Adrenal gland (tissue), 19 donors: ENCODE measurements at places on chromosomes 3 and 15. TPM values are rescaled to one million over a fixed set of nuclear protein-coding genes. Genes with fewer than 3 reads are reported as not detected.

- no peaks in the 10 kb centered on the region for H3K27me3 ChIP-seq
- no peak overlapping the region for H3K4me3 ChIP-seq
- H3K27ac ChIP-seq: no peak overlapping the region
These were observed 95.0 kb upstream of the LIMD1 start for GRCh38 chr3:45499529-45499928.

DNA sequence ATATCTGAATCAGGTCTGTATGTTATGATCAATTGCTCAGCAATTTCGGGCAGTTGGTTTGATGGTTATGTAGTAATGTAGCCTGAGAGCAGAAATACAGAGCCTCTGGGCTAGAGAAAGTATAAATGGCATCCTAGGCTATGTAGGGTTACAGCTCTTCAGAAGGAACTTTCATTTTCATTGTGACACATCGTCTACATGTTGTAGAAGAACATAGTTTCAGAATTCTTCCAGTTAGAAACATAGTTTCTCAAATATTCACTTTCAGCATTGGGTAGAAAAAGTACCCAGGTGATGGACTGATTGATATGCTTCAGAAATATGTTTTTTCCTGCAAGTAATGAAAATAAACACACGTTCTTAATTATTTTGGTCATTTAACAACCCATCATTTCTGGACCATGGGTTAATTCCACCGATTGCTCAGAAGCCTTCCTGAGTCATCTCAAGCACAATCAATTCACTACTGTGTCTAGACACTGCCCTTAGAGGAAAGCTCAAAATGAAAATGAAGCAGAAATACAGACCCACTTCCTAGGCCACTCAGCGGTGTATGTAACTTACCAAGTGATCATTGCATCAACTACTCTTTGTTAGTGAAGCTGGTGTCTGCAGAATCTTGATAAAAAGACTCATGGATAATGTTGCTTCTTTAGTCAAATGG lies 88.8 kb upstream of the TSEN2 start:
- no peak for DNase-seq
- no peaks in the 10 kb centered on the region for H3K4me1 ChIP-seq
- no peaks in the 10 kb centered on the region for H3K36me3 ChIP-seq
- no peaks in the 10 kb centered on the region for H3K27me3 ChIP-seq

DNA sequence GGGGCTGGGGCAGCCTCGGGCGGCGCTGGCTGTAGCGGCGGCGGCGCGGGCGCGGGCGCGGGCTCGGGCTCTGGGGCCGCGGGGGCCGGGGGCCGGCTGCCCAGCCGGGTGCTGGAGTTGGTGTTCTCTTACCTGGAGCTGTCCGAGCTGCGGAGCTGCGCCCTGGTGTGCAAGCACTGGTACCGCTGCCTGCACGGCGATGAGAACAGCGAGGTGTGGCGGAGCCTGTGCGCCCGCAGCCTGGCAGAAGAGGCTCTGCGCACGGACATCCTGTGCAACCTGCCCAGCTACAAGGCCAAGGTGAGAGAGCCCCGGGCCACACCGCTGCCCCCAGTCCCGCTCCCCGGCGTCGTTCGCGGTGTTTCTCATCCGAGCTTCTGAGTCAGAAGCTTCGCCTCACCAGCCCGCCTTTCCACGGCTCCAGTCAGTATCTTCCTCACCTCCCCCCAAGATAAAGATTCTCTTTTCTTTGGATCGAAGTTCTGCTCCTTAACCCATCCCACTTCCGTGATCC lies 600 bp downstream of the FBXO45 start:
- no peaks in the 10 kb centered on the region for H3K27me3 ChIP-seq
- no peak overlapping the region for H3K4me3 ChIP-seq
- H3K27ac ChIP-seq: no peak overlapping the region
- H3K4me1 ChIP-seq: peaks cover 35% of the 10 kb centered on the region

- H3K4me3 ChIP-seq: no peak overlapping the region
- DNase-seq: no peak
- H3K36me3 ChIP-seq: no peaks in the 10 kb centered on the region
- peaks cover 3% of the 10 kb centered on the region for H3K4me1 ChIP-seq
These were observed 5.0 kb downstream of the MEX3B start for GRCh38 chr15:82040862-82041261.

- H3K27ac ChIP-seq: no peak overlapping the region
- H3K4me3 ChIP-seq: no peak overlapping the region
- peaks cover 3% of the 10 kb centered on the region for H3K4me1 ChIP-seq
- H3K27me3 ChIP-seq: no peaks in the 10 kb centered on the region
- no peaks in the 10 kb centered on the region for H3K36me3 ChIP-seq
- no peak for DNase-seq
These were observed 63.1 kb downstream of the LSM3 start for GRCh38 chr3:14241716-14242115.

- H3K27me3 ChIP-seq: no peaks in the 10 kb centered on the region
- H3K4me1 ChIP-seq: no peaks in the 10 kb centered on the region
- no peak overlapping the region for H3K27ac ChIP-seq
- H3K36me3 ChIP-seq: no peaks in the 10 kb centered on the region
- no peak overlapping the region for H3K4me3 ChIP-seq
- DNase-seq: no peak
These were observed 336.3 kb upstream of the CFAP20DC start for GRCh38 chr3:59386165-59386564.

GRCh38 chr3:50251220-50251619 lies 15.2 kb downstream of the GNAI2 start:
- peak overlapping the region; percentile 18 for H3K27ac ChIP-seq
- peak; percentile 71 for DNase-seq

DNA sequence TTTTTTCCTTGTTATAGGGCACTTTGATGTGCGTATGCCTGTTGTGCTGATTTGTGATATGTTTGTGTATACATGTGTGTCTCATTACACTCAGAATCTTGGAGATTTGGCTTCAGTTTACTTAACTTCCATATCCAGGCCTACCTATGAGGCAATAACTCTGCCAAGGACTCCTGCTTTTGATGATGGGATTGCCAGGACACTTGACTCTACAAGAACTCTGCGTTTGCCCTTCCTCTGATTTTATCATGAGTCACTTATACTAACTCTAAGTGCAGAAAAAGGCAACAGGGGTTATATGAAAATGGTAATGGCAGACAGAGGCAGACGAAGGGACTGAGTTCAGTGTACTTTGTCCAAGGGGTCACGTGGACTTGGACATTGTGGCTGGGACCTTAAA lies 33.6 kb downstream of the MCTP2 start:
- no peaks in the 10 kb centered on the region for H3K4me1 ChIP-seq
- no peaks in the 10 kb centered on the region for H3K36me3 ChIP-seq
- no peak overlapping the region for H3K4me3 ChIP-seq
- no peaks in the 10 kb centered on the region for H3K27me3 ChIP-seq
- no peak overlapping the region for H3K27ac ChIP-seq

GRCh38 chr3:48563382-48563918 lies at the start of gene UCN2:
Gene UCN2 (minus strand): TSS chr3:48563781. CDS start chr3:48563124, 657 bp downstream.
- peak within 1 kb of the TSS; percentile 1 for H3K27ac ChIP-seq
- peaks cover 25% of the 10 kb centered on the region for H3K4me1 ChIP-seq
- DNase-seq: no peak
- H3K27me3 ChIP-seq: no peaks in the 10 kb centered on the region
- H3K4me3 ChIP-seq: no peak within 1 kb of the TSS

DNA sequence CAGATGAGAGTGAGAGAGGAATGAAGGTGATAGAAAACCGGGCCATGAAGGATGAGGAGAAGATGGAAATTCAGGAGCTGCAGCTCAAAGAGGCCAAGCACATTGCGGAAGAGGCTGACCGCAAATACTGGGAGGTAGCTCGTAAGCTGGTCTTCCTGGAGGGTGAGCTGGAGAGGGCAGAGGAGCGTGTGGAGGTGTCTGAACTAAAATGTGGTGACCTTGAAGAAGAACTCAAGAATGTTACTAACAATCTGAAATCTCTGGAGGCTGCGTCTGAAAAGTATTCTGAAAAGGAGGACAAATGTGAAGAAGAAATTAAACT lies 88.9 kb downstream of the EOMES start:
- DNase-seq: no peak
- peak overlapping the region; percentile 26 for H3K4me3 ChIP-seq
- peaks cover 12% of the 10 kb centered on the region for H3K4me1 ChIP-seq
- peak overlapping the region; percentile 85 for H3K27ac ChIP-seq

GRCh38 chr15:28022181-28022580 lies 76.9 kb downstream of the OCA2 start:
- DNase-seq: no peak
- H3K36me3 ChIP-seq: no peaks in the 10 kb centered on the region
- H3K27ac ChIP-seq: no peak overlapping the region
- H3K4me1 ChIP-seq: no peaks in the 10 kb centered on the region
- H3K4me3 ChIP-seq: no peak overlapping the region

GRCh38 chr3:27093771-27094170 lies 275.4 kb downstream of the NEK10 start:
- no peaks in the 10 kb centered on the region for H3K27me3 ChIP-seq
- no peak overlapping the region for H3K4me3 ChIP-seq
- H3K27ac ChIP-seq: no peak overlapping the region
- DNase-seq: no peak
- H3K36me3 ChIP-seq: no peaks in the 10 kb centered on the region

- H3K4me3 ChIP-seq: no peak overlapping the region
- no peak overlapping the region for H3K27ac ChIP-seq
- H3K36me3 ChIP-seq: no peaks in the 10 kb centered on the region
- no peak for DNase-seq
These were observed 201.5 kb upstream of the IL12A start for GRCh38 chr3:159787178-159787574.

GRCh38 chr3:37921025-37921424 lies 59.3 kb downstream of the CTDSPL start:
- H3K36me3 ChIP-seq: no peaks in the 10 kb centered on the region
- no peak for DNase-seq
- H3K4me1 ChIP-seq: peaks cover 12% of the 10 kb centered on the region
- H3K27me3 ChIP-seq: no peaks in the 10 kb centered on the region
- no peak overlapping the region for H3K4me3 ChIP-seq

GRCh38 chr3:68249265-68249664 lies 594.9 kb upstream of the SUCLG2 start:
- H3K36me3 ChIP-seq: no peaks in the 10 kb centered on the region
- H3K4me3 ChIP-seq: no peak overlapping the region
- no peaks in the 10 kb centered on the region for H3K27me3 ChIP-seq
- DNase-seq: no peak

GRCh38 chr3:155989536-155989935 lies 119.1 kb downstream of the GMPS start:
- DNase-seq: no peak
- H3K4me3 ChIP-seq: no peak overlapping the region
- H3K36me3 ChIP-seq: no peaks in the 10 kb centered on the region
- no peak overlapping the region for H3K27ac ChIP-seq

DNA sequence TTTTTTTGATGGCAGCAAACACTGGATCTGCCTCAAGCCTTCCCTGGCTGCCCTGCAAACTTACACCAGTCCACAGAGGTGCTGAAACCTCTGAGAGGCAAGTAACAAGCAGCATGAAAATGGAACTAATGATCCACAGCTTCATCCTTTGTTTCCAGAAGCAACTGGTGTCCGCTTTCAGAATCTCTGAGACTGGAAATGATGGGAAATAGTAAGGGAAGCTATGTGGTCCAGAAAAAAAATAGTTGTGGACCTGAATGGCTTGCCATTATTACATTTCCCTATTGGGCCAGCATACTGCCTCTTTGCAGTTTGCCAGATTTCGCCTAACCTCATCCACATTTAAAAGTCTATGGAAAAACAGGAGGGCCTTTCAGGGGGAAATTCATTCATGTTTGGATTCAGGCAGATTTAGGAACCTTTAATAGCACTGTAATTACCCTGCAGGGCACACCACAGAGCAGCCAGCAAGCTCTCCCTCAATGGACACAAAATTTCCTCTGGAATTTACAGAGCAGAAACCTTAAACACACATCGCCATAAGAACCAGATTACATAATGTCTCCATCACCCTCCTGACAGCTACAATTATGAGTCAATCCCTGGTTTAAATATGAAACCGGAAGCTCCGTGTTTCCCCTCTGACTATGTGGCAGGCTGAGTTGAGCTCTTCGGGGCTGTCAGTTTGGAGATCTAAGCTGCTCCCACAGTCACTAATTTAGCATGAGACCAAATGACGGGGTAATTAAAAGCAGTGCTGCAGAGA lies 134.4 kb downstream of the TMCO5A start:
- no peaks in the 10 kb centered on the region for H3K36me3 ChIP-seq
- DNase-seq: no peak
- no peaks in the 10 kb centered on the region for H3K27me3 ChIP-seq
- H3K4me3 ChIP-seq: no peak overlapping the region
- H3K4me1 ChIP-seq: peaks cover 12% of the 10 kb centered on the region

GRCh38 chr3:197001972-197002700 lies 27.5 kb downstream of the MELTF start:
- H3K4me1 ChIP-seq: no peaks in the 10 kb centered on the region
- H3K4me3 ChIP-seq: peak overlapping the region; percentile 80
- H3K27ac ChIP-seq: no peak overlapping the region
- no peaks in the 10 kb centered on the region for H3K36me3 ChIP-seq
- H3K27me3 ChIP-seq: no peaks in the 10 kb centered on the region
- DNase-seq: no peak

GRCh38 chr15:76533995-76534394 lies 197.4 kb downstream of the ISL2 start:
- H3K27ac ChIP-seq: no peak overlapping the region
- DNase-seq: no peak
- H3K4me1 ChIP-seq: no peaks in the 10 kb centered on the region
- no peaks in the 10 kb centered on the region for H3K27me3 ChIP-seq
- H3K36me3 ChIP-seq: no peaks in the 10 kb centered on the region

- H3K27me3 ChIP-seq: no peaks in the 10 kb centered on the region
- H3K4me1 ChIP-seq: no peaks in the 10 kb centered on the region
- no peak overlapping the region for H3K4me3 ChIP-seq
- DNase-seq: no peak
These were observed 150.0 kb downstream of the NFKBIZ start for GRCh38 chr3:101999177-101999779.

DNA sequence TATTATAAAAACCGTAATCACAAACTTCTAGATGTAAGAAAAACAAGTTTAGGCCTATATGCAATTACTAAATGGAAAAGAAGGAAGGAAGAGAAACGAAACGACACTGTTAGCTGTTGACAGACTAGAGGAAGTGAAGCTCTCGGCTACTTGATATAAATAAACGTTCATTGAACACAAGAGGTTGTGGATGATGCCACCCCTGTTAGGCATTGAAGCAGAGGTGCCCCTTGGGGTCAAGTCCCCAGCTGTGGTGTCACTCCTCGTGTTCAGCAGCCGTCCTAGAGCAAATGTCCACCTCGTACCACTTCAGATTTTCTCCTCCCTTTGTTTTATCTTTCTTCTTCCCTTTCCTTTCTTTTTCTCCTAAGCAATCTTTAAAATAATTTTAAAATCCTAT lies 146.5 kb upstream of the UBE2E1 start:
- H3K27me3 ChIP-seq: no peaks in the 10 kb centered on the region
- DNase-seq: no peak
- no peaks in the 10 kb centered on the region for H3K4me1 ChIP-seq
- no peak overlapping the region for H3K27ac ChIP-seq

DNA sequence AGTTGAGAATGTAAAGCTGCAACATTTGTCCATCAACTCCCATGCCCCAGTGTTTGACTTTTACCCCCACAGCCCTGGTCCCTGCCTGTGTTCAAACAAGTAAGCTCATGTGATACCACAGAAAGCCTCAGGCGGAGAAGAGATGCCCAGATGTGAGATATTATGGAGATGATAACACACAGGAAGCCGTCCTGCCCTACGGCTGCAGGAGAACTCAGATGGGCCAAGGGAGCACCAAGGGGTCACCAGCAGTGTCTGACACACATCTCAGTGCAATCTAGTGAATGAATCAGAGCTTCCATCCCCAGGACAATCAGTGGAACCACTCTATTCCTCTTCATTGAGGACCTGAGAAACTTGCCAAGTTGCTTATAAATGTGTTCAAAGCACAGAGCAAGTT lies 14.0 kb upstream of the SPINK8 start:
- no peak overlapping the region for H3K27ac ChIP-seq
- H3K36me3 ChIP-seq: no peaks in the 10 kb centered on the region
- H3K4me1 ChIP-seq: no peaks in the 10 kb centered on the region
- no peaks in the 10 kb centered on the region for H3K27me3 ChIP-seq
- no peak overlapping the region for H3K4me3 ChIP-seq

The TLR9 gene
- total RNA-seq: 0.06 TPM

The PDHB gene
- total RNA-seq: 107 TPM

The SEMA5B gene
- 0.54 TPM for total RNA-seq

The MEGF11 gene
- total RNA-seq: 0.19 TPM

The GOLGA8R gene
- 1.0 TPM for total RNA-seq
